ENCODE measurements at places on chromosomes 16 and 17.

- DNase-seq: no peak
These were observed 47.6 kb upstream of the IRX3 start for GRCh38 chr16:54334208-54334607.

GRCh38 chr17:58314706-58315015 lies 13.9 kb downstream of the TSPOAP1 start:
- DNase-seq: no peak

GRCh38 chr17:42697108-42697811 lies 14.9 kb downstream of the CNTNAP1 start:
- no peak for DNase-seq

DNA sequence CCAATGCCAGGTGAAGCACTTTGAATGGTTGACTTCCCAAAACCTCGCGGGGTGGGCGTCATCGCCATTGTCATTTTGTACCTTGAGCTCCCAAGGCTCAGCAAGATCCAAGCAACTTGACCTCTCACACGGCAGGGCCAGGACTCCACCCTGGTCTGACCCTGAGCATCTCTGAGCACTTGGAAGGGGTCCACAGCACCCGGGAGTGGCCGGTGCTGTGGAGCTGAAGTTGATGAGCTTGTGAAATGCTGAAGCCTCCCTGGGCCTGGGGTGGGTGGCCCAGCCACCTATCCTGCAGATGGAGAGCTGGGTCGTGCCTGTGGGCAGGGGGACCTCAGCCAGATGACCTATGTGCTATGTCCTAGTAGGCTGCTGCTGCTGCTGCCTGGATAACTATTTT lies 283.3 kb upstream of the FOXF1 start:
- DNase-seq: no peak

DNA sequence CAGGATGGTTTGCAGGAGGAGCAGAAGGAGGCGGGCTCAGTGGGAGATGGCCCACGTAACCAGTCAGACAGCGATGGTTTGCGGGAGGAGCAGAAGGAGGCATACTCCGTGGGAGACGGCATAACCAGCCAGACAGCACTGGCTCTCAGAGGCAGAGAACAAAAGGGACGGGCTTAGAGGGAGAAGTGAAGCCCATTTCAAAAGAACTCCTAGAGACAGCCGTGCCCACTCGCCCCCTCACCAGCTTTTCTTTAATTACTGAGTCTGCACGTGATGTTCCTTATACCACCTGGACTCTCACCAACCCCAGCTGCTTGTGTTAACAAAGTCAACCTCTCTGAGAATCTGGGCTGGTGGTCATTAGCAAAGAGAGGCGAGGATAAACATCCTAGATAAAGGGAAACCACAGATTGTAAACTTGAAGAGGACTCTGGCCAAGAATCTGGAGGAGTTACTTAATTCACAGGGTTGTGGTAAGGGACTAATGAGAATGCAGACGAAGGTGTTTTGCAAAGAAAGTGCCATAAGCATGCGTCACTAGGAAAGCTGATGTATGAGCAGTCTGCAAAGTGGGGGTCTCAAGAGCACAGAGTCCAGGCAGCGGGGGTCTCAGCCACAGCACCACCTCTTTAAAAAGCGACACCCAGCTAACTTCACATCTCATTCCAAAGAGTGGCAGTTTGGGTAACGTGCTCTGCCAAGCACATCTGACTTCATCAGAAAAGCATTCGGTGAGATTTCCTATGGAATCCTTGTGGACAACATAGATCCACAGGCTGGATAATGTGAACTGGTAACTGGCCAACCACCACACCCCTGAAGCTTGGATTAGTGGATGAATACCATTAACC lies 51.7 kb downstream of the NXN start:
- DNase-seq: no peak

DNA sequence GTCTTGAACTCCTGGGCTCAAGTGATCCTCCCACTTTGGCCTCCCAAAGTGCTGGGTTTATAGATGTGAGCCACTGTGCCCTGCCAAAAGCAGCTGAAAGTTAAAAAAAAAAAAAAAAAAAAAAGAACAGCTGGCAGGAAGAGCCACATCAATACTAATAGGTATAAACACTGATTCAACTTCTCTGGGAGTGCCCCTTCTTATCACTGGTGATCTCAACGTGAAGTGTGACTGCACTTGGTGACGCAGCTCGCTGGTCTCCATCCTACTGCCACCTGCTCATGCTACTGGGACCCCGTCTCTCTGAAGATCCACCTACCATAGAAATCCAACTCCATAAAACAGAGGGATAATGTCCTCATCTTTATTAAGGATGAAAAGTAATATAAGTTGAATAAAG lies 40.8 kb downstream of the RNF157 start:
- DNase-seq: no peak

GRCh38 chr17:20226814-20227482 lies 217.8 kb downstream of the SPECC1 start:
- peak; percentile 91 for DNase-seq

GRCh38 chr16:15973421-15973820 lies 24.0 kb downstream of the ABCC1 start:
- DNase-seq: no peak

- DNase-seq: peak; percentile 74
These were observed 487 bp downstream of the C17orf67 start for GRCh38 chr17:56833057-56833808.

- no peak for DNase-seq
These were observed 670 bp downstream of the TNFSF12 start for GRCh38 chr17:7549401-7550055.

GRCh38 chr17:81401723-81402529 lies 6.7 kb downstream of the BAHCC1 start:
- DNase-seq: peak; percentile 71

DNA sequence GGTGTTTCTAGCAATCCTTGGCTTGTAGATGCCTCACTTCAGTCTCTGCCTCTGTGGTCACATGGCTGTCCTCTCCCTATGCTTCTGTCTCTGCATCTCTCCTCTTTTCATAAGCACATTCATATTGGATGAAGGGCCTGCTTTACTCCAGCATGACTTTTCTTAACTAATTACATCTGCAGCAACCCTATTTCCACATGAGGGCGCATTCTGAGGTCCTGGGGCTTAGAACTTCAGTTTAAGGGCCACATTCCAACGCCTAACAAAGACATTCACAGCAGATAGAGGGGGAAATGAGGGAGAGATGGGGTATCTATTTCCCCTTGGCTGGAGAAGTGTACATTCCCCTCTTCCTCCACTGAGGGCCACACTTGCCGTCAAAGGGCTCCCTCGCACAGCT lies 489.1 kb upstream of the SALL1 start:
- no peak for DNase-seq

- DNase-seq: peak; percentile 90
These were observed 18.6 kb downstream of the C1QTNF1 start for GRCh38 chr17:79042421-79043190.

DNA sequence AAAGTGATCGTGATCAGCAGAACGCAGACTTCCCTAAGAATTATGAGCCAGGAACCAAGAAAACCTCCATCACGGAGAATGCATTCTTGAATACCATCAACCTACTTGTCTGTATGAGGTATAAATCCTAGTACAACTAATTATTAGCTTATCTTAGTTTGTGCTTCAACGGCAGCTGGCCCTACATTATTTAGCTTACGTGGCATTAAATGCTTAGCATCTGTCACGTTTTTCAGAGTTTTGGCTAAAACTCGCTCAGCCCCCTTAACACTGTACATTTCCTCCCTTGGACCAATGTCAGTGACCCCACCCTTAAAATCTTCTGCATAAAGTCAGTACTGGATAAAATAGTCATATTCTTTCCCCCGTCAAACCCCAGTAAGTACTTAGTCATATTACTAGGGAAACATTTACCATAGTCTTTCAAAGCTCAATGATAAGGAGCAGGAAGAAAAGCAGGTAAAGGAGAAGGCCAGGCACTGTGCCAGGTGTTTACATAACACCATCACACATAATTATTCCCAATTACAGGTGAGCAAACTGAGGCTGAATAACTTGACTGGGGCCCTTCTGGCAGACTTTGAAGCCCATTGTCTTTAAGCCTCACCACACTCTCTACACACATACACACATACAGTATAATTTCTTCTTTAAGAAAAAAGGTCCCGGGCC lies 16.6 kb upstream of the TXNDC11 start:
- DNase-seq: no peak

- DNase-seq: no peak
These were observed 54.0 kb downstream of the CFDP1 start for GRCh38 chr16:75379339-75379738.

- no peak for DNase-seq
These were observed 31.3 kb downstream of the KDM8 start for GRCh38 chr16:27234603-27235002.

- no peak for DNase-seq
These were observed 8.3 kb upstream of the NLK start for GRCh38 chr17:28033972-28034714.

DNA sequence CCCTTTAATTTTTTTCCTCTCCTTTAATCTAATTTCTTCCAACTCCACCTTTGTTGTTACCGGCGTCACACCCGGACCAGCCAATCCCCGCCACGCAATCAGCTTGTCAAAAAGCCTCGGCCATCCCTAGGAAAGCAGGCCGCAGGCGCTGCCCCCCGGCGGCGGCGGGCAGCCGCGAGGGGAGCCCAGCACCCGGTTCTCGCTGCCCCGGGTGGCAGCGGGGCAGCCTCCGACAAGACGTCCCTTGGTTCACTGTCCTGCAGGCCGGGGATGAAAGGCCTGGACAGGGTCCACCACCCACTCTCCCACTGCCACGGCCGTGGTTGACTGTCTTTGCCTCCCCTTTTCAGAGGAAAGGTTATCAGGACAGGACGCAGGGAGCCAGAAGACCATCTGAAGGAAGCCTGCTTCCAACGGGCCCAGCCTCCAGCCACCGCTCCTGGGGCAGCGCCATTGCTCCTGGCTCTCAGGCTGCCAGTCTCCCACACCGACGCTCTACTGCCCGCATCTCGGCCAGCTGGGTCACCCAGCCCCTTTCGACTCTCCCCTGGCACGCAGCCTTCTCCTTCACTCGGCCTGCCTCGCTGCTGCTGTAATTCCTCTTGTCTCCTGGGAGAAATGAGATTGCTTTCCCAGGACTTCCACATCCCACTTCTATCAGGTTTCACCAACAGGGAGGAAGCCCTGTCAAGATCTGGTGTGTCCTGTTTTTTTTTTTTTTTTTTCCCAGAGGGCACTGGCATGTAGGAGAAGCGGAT lies 2.8 kb upstream of the UBTF start:
- DNase-seq: peak; percentile 69

DNA sequence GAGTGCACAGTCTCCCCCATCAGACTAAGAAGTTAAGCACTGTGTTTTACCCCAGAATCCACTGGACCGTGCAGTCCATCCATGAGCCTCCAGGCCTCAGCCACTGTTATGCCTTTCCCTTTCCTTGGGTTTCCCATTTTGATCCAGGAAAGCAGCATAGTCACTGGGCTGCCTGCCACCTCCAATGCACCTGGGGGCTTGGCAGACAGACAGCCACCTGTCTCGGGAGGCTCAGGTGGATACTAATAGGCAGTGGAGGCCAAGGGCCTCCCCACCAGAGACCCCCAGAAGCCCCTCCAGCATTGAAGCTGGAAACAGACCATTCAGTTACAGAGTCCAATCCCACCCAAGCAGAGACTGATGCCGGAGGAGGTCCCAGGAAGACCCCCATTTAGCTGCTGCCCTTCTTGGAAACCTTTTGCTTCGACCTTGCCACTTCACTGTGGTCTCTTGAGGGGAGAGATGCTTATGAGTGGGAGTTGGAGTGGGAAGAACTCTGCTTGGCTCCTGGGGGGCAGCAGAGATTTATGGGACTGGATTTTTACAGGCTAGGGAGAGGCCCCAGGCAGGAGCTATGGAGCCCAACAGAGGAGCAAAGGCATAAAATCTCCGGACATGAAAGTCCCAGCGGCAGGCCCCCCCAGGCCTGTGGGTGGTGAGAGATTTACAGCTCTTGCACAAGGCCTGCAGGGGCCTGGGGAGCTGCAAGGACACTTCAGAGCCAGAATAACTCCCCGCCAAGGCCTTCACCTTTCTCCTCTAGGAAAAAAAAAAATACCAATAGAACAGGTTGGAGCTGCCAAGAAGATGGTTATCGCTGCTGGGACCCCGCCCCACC lies 12.2 kb upstream of the SP2 start:
- DNase-seq: no peak

GRCh38 chr17:74362810-74363498 lies 1.3 kb upstream of the BTBD17 start:
- no peak for DNase-seq

DNA sequence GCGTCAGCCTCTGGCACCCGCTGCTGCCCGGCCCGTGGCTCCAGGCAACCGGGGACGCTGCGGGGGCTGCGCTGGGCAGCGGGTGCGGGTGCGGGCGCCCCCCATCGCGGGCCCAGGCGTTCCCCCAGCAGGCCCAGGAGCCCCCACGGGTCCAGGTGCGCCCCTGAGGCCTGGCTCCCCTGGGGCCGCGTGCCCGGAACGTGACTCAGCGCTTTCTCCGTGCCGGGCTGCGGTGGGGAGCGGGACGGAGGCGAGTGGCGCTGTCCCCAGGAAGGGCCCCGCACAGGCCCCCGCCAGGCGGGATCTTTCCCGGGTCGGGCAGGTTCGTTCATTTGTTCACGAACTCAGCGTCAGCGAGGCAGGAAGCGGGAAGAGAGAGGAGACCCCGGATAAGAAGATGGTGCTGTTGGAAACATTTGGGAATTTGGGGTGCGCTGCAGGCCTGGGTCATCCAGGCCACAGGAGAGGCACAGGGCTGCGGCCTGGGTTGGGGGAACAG lies 18.4 kb upstream of the EXOC7 start:
- peak; percentile 54 for DNase-seq

DNA sequence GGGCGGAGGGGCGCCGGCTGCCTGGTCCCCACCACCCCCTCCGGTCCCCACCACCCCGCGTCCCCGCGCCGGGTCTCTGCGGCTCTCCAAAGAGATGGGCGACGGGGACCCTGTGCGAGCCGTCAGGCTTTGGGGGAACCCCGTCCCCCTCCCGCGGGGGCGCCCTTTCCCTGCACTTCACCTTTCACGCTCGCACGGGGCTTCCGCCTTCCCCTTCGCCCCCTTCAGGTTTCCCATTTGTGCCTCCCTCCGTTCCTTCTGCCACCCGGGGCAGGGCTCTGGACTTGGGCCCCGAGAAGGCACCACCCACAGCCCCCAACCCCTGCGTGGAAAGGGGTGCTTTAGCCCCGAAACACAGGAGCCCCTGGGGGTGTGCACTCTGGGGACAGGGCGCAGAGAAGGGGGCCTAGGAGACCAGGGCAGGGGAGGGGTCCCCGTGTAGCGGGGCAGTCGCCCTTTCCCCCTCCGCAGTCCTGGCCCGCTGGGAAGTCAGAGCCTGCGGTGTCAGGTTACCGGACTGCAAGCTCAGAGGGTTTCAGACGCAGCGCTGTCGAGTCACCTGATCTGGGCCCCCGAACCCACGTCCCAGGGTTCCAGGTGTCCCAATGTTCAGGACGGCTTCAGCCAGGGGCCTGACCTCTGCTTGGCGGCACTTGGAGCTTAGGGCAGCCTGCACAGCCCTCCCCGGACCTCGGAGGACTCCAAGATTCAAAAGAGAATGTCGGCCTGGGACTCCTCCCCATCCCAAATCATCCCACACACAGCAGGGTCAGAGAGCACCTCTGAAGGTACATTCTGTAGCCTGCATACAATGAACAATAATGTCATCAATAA lies 6.7 kb upstream of the CCDC92B start:
- peak; percentile 82 for DNase-seq

DNA sequence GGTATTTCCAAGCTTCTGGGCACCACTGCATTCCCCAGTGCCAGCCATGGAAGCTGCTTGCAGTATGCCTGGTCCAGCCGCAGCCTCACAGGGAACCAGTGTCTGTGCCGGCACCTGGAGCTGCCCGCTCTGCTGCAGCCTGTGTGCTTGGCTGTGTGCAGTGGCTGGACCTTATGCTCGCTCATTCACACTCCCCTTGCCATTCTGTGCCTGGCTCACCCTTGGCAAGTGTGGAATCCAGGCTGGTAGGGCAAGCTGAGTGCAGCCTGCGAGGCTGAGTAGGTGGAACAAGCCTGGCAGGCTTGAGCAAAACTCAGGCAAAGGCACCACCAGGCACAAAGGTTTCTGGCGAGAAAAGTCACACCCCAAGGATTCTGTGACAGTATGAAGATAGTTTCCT lies 144.0 kb downstream of the MYO1D start:
- no peak for DNase-seq
